Activated CD8-positive, alpha-beta memory T cell treated with anti-CD3 and anti-CD28 coated beads for 4 hours (primary cell): ENCODE measurements at places on chromosomes 5 and 9.

DNA sequence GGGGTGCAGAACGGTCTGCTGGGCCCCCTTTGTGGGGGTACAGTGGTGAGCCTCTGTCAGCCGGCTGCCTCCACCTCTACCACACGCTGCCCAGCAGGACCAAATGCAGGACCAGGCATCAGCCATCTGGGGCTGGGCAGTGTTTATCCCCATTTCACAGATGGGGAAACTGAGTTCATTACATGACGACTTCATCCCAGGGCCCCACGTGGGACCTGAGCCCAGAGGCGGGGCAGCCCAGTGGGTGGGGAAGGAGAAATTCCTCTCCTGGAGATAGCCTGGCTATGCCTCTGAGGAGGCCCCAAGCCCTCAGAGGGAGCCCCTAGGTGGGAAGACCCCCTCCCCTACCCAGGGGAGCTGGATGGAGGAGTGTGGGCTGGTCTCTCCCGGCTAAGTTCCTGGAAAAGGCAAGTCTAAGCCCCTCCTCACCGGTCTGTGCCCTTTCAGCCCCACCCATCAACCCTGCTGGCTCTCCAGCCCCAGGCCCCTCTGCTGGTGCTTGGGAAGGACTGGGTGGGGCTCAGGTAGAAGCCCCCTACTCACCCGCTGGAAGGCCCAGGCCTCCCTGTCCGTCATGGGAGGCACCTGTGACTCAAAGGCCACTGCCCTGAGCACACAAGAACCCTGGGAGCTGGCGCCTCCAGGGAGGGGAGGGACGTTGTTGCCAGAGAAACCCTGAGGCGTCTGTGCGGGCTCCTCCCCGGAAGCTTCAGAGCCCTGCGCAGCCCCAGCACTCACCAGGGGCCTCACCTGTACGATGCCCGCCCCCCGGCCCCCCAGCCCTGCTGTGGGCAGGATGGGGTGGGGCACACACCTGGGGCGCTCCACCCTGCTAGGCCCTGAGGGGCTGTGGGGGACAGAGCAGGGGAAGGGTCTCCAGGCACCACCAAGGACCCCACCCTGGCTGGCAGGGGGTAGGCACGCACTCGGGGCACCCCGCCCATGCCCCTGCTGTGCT is 7.4 kb upstream of the CCDC187 start:
- DNase-seq: no peak

- DNase-seq: no peak
Observed at GRCh38 chr9:114116126-114116747, 17.1 kb upstream of the KIF12 start.

DNA sequence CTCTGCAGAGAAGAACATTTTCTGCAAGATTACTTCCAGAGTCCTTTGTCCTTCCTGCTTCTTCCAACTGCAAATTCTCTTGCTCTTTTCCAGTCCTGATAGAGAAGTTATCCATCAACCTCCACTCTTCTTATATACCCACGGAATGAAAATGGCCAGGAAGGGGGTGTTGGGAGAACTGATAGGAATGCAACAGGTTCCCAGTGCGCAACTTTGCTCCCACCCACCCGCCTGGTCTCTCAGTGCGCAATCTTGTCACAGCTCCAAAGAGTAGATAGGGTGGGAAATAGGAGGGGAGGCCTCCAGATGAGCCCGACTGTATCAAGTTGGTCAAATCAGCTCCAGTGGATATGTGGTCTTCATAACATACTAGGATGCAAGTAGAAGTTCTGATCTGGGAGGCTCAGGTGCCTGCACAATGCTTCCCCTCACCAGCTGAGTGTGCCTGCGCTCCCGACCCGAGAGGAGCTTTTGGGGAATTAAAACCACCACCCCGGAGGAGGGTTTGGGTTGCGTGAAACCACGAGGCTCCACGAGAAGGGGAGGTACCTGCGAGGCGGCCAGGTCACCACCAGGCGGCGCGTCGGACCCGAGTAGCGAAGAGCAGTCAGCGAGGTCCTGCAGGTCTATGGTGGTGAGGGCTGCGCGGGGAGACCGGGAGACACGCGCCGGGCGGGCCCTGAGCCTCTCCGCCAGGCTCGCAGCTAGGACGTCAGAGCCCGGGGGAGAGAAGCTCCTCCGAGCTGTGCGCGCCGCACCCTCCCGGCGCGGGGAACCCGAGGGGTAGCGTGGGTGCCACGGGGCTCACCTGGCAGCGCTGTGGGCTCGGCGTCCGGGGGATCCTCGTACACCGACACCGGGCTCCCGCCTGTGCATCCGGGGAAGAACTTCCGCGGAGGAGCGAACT is 835 bp downstream of the MCIDAS start:
- DNase-seq: no peak

DNA sequence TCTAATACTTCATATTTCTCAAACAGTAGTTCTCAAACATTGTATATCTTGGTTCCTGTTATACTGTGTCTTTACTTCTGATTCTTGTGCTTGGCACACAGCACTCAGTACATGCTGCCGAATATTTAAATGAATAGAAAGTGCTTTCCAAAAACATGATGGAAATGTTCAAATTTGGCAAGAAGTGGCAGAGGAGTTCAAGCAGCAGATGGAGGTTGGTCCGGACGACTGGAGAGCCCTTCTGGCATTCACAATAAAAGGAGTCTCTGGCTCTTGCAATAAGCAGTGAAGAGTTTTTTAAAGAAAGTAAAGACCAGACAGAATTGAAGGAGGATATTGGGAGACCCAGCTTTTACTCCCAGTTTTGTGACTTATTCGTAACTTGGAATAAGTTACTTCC is 36.3 kb downstream of the TSTD2 start:
- DNase-seq: no peak

DNA sequence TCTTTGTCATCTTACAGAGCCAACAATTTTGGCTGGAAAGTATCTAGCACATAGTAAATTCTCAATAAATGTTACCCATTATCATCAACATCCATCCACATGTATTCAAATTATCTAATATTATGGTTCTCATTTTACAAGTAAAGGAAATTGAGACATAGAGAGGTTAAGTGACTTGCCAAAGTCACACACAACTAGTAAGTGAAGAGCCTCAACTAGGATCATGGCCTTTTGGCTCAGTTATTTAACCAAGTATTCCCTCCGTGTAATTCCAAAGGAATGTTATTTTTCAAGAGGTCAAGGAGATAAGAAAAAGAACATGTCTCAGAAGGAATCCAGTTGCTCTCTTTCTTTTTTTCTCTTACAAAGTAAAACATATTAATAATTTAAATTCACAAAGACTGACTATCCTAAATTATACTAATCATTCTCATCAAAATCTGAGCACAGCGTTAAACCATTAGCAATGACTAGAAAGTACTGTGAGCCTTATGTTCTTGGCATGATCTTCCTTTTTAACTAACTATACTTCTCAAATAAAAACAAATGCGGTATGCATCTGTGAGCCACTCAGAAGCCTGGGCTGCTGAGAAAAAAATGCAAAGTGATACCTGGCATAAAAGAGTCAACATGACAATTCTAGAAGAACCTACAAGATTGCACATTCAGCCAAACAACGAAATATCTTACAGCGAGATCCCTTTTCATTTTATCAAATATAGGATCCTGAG is 350.9 kb downstream of the GLIS3 start:
- DNase-seq: no peak

DNA sequence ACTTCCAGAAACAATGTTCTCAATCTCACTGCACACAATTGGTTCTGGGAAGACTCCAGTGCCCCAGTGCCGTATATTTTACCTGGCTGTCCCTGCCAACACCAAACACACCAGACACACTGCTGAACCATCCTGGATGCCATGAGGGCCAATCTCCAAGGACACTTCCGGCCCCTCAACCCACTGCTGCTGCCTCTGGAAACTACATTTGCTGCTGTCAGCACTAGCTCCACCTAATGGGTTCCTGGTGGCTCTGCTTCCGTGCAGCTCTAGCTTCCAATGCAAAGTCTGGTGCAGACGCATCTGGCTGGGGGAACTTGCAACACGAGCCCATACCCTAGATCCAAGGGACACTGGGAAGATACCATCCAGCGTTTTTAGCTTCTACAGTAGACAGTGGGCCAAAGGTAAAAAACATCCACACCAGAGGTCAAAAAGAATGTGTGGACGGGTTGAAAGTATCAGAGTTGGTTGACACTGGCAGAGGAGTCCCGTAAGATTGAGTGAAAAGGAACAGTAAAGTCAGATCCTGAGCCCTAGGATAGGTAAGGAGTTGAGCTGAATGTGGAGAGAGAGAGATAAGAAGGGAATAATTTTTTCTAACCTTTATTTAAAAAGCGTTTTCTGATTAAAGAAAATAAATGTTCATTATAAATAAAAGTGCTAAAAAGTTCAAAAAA is 99.7 kb upstream of the KIF2A start:
- DNase-seq: no peak

GRCh38 chr9:71485326-71485725 is 283.0 kb downstream of the CEMIP2 start:
- no peak for DNase-seq

DNA sequence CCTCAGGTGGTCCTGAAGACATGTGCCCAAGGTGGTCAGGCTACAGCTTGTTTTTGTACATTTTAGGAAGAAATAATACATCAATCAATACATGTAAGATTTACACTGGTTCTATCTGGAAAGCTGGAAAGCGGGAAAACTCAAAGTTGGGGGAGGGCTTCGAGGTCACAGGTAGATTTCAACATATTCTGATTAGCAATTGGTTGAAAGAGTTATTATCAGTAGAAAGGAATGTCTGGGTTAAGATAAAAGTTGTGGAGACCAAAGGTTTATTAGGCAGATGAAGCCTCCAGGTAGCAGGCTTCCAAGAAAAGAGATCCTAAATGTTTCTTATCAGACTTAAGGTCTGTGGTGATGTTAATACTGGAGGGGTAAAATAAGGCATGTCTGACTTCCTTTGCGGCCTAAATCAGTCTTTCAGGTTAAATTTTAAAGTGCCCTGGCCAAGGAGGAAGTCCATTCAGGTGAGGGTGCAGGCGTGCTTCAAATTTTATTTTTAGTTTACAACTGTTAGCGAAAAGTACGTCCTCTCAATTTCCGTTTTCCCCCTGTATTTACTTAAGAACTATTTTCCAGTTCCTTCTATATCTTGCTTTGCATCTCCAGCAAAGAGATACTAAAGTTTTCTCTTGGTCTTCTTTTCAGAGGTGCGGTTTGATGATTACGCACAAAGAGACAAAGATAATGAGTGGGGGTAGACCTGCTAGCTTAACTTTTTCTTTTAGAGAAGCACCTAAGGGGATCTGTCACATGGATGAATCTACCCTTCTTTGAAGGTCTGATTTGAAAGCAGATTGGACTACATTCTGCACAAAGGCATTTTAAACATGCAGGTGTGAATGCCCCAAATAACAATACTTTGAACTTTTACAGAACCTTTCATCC is 578.6 kb downstream of the RAB3C start:
- no peak for DNase-seq

DNA sequence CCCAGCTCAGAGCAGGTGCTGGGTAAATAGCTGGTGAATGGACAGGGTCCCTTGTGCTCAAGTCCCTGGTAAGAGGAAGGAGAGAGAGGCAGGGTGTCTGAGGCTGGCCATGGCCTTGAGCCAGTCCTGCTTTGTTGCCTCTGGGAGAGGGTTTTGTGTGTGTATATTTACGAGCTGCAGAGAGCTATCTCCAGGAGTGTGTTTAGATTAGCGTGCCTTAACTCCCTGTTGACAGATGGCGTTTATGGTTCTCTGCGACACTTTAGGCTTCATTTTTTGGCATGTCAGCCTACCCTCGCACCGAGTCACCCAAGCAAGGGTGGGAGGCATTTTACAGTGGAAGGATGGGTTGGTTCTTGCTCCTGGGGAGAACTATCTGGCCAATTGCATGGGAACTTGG is 22.2 kb downstream of the HMCN2 start:
- DNase-seq: no peak
